ENCODE measurements at places on chromosomes 1 and 21.

- no peak for DNase-seq
These were observed 14.9 kb downstream of the TRMT13 start for GRCh38 chr1:100147875-100148274.

DNA sequence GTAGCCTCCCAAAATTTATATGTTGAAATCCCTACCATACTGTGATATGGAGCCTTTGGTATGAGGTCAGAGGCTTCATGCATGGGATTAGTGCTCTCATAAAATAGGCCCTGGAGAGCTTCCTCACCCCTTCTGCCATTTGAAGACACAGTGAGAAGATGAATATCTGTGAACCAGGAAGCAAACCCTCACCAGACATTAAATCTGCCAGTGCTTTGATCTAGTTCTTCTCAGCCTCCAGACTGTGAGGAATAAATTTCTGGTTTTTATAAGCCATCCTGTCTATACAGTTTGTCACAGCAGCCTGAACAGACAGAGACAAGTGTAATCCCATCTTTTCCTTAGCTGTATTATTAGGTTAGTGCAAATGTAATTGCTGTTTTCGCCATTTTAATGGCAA lies 88.4 kb downstream of the OLFML2B start:
- no peak for DNase-seq

- no peak for DNase-seq
These were observed 9.0 kb downstream of the BLACAT1 start for GRCh38 chr1:205446828-205447227.

DNA sequence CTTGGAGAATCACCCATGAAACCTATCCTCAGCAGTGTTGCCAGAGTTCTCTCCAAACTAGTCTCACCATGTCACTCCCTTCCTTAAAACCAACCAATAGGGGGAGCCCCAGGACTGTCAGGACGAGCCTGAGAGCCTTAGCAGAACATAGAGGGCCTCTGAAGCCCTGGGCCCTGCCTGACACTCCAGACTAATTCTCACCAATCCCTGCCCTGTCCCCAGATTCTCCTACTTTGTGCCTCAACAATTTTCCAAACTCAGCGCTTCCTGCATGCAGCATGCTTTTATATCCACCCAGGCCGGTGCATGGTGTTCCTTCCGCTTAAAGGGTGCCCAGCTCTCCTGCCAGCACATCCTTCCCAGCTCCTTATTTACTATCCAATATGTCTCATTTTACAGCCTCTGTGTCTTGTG lies 42.7 kb downstream of the HSD3B1 start:
- DNase-seq = no peak

GRCh38 chr1:53063744-53064515 lies 1.9 kb downstream of the PODN start:
- DNase-seq = no peak

DNA sequence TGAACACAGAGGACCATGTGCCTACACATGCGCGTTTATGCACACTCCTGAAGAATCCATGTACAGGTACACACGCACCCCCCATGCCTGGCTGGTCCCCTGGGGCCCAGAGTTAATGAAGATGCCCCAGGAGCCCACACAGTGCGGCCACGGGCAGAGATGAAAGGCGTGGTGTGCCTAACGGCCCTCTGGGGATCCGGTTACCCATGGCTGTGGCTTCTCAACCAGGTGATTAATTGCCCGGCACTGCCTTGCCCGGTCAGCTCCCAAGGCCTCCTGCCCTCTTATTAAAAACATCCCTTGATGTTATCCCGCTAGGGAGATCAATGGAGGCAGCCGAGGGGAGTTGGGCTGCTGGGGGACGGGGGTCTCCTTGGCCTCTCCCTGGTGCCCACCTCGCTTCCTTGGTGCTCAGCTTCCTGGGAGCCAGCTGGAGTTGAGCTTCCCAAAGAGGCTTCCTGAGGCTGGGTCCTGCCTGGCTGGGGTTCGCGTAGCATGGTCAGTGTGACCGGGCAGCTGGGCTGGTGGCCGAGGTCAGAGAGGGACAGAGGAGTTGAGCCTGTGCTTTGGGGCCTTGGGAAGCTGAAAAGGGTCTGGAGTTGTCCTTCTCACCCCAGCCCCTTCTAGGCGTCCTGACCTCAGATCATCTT lies 75.0 kb upstream of the WNT4 start:
- DNase-seq = no peak

DNA sequence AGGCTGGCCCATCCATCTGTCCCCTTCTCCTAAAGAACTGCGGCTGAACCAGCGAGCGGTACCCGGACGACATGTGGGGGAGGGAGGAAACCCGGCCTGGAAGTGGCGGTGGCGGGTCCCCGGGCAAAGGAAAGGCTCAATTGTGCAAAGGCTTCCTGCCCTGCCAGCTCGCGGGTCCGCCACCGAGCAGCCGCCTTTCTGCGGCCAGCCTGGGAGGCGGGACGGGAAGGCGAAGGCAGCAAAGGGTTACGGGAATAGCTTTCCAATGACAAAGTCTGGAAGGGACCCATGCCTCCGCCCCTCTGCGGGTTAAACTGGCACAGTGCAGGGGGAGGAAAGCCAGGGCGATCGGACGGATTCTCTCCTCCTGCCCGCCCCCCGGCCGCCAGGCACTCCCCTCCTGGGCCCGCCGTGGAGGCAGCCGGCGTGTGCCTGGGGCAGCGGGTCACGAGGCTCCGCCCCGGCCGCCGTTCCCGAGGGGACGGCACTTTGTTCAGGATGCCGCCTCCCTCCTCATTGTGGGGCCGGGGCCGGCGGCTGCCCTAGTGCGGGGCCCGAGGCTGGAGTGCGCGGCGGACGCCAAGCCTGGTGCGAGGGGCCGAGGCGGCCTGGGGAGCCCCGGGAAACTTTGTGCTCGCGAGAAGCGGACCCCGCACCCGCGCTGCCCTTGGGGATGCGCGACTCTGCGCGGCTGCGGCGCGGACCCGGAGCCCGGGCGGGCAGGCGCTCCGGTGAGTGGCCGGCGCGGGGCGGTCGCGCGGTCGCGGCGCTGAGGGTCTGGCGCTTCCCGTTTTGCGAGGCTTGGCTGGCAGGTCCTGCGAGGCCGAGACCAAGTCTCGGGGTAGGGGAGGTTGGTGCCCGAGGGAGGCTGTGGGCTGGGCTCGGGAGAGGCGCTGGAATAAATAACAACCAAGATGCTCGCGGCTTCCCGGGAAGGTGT lies at the start of gene NAV1:
NAV1 (plus strand) TSS at position 516 of the 940 bp plus-strand sequence. CDS start 83,758 bp downstream, outside the sequence.
- DNase-seq = peak; percentile 95

GRCh38 chr1:33211972-33212371 lies 30.1 kb upstream of the TRIM62 start:
- DNase-seq = no peak

DNA sequence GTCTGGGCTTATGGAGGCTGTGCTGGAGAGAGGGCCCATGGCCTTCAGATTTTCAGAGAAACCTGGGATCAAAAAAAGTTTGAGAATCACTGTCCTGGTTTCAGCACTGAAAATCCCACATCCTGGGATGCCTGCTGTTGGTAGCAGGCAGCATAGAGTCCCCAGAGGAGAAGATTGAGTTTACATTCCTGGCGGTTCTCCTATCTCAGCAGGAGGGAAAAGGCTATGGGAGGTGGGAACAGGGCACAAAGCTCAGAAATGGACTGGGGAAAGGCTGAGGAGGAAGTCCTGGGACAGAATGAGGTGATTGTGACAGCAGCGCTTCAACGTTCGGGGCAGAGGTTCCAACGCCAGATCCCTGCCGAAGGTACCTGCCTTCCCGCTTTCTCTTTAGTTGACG lies 103.4 kb downstream of the ETS2 start:
- no peak for DNase-seq

DNA sequence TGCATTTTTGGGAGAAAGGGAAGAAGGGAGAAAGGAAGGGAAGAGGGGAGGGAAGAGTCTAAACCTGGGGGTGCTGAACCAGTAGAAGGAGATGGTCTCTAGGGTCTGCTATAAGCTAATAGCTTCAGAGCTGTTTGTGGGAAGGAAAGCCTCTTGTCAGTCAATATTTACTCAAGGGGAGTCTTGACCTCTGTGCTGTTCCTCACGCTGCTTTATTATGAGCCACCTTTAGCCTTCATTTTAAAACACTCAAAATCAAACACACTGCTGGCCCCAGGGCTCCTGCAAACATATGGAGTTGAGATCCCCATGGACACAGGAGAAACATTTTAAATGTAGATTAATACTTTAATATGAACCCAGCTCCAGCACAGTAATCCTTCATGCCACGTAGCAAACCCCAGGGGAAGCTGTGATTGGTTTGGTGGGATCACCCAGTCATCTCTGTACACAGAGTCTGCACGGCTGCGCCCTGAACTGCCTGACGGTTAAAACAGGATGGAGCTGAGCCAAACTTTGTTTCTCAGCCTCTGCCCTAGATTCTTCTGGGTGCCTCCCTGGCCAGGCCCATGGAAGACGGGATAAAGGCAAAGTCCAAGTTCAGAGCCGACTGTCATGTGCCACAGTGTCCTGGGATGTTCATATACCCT lies 40.2 kb upstream of the VWA5B1 start:
- no peak for DNase-seq

DNA sequence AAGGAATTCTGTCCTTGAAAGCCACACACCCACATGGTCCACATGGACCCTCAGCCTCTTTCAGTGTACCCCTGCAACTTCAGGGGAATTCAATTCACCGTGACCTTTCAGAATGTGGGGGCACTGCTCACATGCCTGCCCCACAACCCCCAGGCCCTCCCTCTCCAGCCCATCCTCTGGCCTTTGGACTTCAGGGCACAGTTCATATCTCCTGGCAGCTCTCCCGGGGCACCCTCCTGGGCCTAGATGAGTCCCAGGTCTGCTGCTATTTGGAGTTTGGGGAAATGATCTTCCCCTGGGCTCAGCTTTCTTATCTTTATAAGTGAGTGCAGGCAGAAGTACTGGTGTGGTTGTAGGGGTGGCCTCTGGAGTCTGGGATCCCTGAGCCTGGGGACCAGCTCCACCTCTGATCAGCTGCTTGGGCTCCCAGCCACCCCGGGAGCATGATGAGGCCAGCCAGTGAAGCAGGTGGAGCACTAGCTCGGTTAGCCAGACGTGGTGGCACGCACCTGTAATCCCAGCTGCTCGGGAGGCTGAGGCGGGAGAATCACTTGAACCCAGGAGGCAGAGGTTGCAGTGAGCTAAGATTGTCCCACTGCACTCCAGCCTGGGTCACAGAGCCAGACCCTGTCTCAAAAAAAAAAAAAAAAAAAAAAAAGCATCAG lies 15.8 kb downstream of the C1orf167 start:
- no peak for DNase-seq

GRCh38 chr1:184407816-184408510 lies 21.1 kb downstream of the C1orf21 start:
- no peak for DNase-seq

DNA sequence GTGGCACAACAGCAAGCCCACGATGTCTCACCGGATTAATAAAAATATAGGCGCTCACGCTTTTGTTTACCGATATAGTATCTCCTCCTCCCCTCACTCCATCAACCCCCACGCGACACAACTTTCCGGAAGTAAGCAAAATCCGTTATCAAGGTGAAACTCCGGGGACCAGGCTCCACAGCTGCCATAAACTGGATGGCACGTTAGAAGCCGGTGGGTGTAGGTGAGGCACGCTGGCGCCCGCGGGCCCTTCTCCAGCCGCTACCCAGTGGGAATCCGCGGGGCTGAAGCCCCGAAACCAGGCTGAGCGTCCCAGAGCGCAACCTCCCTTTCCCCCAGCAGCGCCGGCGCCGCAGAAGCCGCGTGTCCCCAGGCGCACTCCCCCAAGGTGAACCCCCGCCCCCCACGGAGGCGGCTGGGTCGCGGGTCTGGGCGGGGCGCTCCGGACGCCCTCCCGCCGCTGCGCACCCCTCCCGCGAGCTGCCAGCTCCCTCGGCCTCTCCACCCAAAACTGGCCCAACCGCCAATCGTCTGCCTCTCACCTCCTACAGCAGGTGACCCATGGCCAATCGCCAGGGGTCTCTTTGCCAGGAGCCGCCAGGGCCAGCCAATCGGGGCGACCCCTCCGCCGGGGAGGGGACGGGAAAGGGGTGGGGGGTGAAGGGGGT lies 112.4 kb downstream of the OSBPL9 start:
- peak; percentile 72 for DNase-seq

GRCh38 chr1:116256286-116256649 lies 116.8 kb upstream of the ATP1A1 start:
- DNase-seq = no peak

GRCh38 chr1:201703621-201704438 lies 125.1 kb upstream of the IPO9 start:
- peak; percentile 97 for DNase-seq

DNA sequence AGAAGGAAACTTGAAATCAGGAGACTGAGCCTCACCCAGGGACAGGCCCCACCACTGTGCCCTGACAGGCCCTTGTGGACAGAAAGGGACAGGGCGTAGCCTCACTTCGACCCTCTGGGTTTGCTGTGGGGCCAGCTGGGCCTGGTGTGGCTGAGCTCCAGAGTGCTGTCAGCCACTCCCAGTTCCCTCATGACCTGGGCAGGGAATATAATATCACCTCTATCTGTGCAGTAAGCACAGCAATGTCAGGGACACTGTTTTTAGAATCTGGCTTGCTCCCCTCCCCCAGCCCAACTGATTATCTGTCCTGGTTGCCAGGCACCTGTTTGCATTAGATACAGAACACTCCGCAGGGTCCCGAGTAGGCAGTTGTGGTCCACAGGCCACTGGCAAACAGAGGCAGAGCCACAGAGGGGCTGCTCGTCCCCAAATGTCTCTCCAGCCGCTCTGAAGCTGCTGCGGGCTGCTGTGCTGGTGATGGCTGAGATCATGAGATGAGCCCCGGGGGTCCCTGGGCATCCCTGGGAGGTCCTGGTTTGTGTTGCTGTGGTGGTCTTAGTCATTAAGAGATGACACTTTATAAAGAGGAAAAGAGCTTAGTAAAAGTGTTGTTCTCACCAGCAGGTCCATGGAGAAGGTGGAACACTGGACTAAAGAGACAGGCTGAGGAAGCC lies 51.6 kb downstream of the ETS2 start:
- no peak for DNase-seq

- DNase-seq = no peak
These were observed 237.3 kb downstream of the S1PR1 start for GRCh38 chr1:101474039-101474665.

- DNase-seq = peak; percentile 66
These were observed 37.9 kb upstream of the SLC19A1 start for GRCh38 chr21:45580181-45580575.

DNA sequence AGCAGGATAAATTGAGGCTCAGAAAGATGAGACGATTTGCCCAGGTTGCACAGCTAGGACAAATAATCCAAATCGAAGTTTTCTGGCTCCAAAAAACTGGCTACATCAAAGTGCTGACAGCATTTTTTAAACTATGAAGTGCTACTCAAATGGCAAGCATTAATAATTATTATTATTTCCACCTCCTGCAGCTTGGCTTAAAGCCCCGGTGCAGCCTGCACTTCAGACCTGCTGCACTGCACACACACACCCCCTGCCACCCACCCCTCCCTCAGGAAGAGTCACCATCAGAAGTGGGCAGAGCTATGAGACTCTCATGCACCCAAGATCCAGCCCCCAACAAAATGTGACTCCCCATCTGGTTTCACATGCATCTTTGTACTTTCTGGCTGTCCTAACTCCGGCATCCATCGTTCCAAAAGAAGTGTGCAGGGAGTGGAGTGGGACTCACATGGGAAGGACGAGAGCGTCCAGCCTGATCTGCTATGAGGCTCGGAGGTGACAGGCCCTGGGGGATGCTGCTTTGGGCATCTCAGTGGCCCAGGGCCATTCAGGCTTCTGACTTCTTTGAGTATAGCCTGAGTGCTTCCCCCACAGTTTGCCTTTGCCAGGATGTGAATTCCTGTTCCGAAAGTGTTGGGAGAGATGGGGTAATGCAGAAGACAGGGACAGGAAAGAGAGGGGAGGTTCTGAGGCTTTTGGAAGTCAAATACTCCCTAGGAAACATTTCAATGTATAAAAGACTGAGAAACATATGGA lies 65.0 kb upstream of the FAM20B start:
- DNase-seq = no peak

Measured in lower leg skin (tissue), 4 donors.